ENCODE measurements at places on chromosomes 11 and 22.

DNA sequence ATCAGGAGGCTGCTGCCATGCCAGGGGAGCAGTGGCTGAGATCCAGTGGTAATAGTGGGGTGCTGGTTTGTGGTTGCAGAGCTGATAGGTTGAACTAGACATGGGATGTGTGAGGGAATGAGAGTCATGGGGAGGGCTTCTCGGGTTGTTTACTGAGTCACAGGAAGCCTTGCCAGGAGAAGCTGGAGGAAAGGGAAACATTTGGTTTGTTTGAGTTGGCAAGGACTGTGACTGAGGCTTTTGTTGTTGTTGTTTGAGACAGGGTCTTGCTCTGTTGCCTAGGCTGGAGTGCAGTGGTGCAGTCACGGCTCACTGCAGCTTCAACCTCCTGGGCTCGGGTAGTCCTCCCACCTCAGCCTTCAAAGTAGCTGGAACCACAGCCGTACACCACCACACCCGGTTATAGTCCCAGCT is 49.3 kb downstream of the CABIN1 start:
- DNase-seq = no peak

- no peak for DNase-seq
Observed at GRCh38 chr11:32317643-32318042, 117.7 kb downstream of the WT1 start.

DNA sequence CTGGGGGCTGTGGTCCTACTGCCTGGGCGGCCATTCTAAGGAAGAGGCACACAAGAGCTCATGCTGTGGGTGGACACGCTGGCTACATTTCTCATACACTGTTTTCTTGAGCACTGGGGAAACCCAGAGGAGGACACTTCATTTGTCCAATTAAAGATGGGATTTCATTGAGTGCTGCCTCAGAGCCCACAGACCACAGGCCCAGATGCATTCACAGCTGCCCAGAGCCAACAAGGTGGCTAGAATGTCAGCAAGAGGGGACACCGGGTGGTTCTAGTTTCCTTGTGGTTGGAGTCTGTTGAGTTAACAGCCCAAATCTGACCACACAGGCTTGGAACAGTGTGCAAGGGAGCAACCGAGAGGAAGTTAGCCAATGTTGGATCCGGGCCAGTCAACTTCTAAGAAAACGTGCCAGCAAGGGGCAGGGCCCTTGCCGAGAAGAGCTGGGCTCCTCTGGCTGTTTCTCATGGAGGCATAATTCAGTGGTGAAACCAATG is 35.0 kb upstream of the SORL1 start:
- no peak for DNase-seq

DNA sequence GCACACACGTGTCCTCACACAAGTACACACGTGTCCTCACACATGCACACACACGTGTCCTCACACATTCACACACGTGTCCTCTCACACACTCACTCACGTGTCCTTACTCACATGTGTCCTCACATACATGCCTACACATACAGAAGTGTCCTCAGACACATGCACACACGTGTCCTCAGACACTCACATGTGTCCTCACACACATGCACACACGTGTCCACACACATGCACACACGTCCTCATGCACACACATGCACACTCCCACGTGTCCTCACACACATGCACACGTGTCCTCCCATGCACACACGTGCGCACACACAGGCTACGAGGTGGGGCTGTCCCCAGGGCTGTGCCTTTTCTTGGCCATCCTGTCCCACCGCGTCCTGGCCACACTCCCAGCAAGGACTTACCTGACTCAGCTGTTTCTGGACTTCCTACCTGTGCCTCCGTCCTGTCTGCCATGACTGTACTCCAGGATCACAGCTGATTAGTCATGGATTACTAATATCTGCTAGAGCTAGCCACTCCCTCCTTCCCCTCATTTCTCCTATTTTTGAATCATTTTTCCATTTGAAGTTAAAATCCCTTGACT is 990.2 kb downstream of the BRD1 start:
- DNase-seq = no peak

GRCh38 chr11:121299417-121299816 is 6.8 kb downstream of the SC5D start:
- DNase-seq = no peak

DNA sequence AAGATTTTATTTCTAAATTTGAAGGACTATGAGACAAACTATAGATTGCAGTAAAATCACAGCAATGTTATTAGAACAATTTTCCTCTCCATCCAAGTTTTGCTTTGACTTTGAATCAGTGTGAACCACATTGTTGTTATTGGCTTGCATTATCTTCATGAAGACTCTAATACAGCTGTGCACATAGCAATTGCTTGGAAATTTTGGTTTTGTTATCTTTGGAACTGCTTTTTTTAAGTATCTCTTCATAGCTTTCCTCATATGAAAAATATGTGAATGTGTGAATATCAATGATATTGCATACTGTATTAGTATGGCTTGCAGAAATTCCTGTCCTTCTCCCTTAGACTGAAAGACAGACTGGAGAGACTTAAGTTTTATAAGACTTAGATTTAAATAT is 666.6 kb downstream of the LUZP2 start:
- no peak for DNase-seq

DNA sequence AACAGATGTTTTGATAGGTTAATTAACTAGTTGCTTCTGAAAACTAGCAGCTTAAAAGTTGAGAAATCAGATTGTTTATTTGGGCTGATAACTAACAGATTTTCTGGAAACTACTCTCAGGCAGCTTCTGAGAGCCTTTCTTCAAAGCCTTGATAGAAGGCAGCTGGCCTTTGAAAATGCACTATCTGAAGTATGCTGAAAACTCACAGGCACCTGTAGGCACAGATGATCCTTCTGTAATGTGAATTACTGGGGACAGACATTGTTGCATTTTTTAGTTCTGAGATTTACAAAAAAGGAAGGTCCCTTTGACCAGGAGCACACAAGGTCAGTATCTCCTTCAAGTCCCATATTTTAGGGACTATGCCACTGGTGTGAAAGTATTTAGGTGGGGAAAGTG is 460.8 kb upstream of the CNTN5 start:
- DNase-seq = no peak

- no peak for DNase-seq
Observed at GRCh38 chr11:103279821-103280220, 170.6 kb downstream of the DYNC2H1 start.
